ENCODE measurements at places on chromosomes 3 and 15.

DNA sequence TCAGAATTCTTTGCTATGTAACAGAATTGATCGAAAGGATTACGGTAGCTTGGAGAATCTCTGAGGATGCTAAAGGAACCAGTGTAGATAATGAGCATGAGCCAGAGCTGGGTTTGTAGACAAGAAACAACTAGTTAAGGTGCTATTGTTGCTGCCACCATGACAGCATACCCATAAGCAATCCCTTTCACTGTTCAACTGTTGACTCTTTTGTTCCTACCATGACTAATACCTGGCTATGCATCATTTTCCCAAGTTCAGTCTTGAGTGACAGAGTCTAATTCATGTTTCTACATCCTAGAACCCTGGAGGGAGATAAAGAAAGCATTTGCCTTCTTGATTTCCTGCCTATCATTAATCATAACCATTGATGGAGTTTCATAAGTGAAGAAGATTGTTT is 600.3 kb downstream of the OTOL1 start:
- no peak for DNase-seq

DNA sequence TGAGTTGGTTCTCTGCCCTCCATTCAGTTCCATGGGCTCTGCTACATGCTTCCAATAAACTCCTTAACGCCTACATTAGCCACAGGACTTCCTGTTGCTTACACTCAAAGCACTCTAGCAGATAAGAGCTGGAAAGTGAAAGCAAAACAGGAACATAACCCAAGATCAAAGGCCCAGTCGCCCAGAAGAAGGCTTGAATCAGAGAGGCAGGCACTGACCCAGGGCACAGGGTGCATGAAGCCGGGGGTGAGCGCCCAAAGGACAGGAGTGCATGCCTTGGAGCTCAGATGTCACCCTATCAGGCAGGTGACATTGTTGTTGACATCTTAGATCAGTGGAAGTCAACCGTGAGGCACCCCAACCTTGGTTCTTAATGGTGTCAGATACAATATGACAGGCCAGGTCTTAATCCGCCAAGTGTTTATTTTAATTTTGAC is 235.1 kb downstream of the UACA start:
- DNase-seq = no peak

DNA sequence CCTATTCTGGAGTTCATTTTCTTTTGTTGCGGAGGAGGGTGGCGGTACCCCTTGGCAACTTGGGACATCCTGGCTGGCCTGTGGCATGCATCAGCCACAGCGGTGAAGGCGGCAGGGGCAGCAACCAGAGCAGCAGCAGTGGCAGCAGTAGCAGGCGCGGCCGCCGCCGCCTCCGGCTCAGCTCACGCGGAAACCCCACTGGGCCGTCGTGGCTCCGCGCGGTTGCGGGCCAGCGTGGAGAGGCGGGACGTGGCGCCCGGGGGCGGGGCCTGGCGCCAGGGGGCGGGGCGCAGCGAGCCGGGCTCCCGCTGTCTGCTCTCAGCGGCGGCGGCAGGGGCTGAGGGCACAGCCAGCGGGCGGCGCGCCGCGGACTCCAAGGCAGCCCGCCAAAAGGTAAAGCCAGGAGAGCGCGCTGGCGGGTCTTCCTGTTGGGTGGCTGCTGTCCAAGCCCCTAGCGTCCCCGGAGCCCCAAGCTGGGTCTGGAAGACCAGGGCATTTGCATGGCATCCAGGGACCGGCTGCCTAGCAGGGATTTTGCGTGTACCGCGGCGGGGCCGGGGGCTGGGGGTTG is 334.4 kb upstream of the THRB start:
- DNase-seq = no peak

GRCh38 chr3:42608581-42608980 is 8.1 kb downstream of the NKTR start:
- DNase-seq = no peak

DNA sequence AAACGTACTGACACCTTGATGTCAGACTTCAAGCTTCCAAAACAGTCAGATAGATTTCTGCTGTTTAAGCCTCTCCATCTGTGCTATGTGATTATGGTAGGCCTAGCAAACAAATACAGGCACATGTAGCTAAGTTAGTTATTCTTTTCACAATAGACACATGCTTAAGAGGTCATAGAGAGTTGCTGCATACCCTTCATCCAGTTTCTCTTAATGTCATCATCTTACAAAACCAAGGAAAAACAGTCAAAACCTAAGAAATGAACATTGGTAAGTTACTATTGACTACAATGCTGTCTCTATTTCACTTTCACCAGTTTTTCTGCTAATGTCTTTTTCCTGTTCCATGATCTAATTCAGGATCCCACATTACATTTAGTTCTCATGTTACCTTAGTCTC is 946.8 kb downstream of the TUSC7 start:
- no peak for DNase-seq

- DNase-seq = no peak
These were observed 100.2 kb downstream of the RYK start for GRCh38 chr3:134150476-134150875.

- DNase-seq = peak; percentile 11
These were observed 802.6 kb upstream of the ALCAM start for GRCh38 chr3:104564045-104564643.

- DNase-seq = no peak
These were observed 34.5 kb upstream of the VILL start for GRCh38 chr3:37955918-37956707.

DNA sequence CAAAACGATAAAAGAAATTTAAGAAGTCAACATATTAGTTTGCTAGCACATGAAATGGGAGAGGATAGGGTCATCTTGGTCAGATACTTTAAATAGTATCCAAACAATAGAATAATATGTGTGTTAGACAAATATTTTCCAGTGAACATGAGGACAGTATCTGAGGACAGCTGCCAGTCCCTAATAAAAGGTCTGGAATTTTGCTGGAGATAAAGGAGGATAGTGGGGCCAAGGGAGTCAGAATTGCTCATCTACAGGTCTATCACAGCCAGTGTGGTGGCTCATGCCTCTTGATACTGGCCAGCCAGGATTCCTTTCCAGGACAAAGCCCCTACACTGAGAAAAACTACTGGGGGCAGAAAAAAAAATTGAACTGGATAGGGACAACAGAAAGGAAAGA is 74.0 kb downstream of the HERC1 start:
- DNase-seq = no peak

GRCh38 chr3:192906940-192907339 is 10.7 kb downstream of the MB21D2 start:
- no peak for DNase-seq

DNA sequence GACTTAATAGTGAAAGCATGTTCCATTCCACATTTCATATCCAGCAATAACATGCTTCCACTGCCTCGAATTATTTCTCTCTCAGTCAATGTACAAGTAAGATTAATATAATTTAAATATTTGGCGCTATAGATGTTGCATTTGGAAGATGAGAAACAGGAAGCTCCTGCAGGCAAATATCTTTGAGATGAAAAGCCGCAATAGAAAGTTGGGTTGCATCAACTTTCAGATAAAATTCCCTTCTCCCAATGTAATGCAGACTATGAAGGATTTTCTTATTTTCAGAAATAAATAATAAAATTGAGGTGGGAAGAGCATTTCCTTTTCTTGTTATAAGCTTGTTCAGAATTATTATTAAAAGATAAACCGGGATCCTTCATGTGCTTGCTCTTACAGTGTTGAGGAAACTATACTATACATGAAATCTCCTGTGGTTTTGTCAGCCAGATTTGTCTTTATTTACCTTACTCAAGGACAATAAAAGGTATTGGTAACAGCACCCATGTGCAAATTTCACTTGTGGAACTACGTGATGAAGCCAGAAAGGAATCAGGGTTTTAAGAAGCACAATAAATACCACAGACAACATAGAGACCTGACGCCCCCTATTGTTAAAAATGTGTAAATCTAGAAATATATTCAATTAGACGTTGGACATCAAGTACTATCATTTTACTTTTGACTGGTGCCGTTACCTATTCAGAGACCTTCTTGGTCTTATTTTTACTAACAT is 307.0 kb downstream of the ARPP21 start:
- no peak for DNase-seq

GRCh38 chr15:101702077-101702476 is 22.2 kb downstream of the TARS3 start:
- no peak for DNase-seq

Data from AG04450 (cell line).